Activated naive CD4-positive, alpha-beta T cell treated with anti-CD3 and anti-CD28 coated beads, Interleukin-2, amount 10 ng/mL, durations not matched to agents 7 days and 5 days (primary cell): ENCODE measurements at places on chromosomes 11 and 22.

DNA sequence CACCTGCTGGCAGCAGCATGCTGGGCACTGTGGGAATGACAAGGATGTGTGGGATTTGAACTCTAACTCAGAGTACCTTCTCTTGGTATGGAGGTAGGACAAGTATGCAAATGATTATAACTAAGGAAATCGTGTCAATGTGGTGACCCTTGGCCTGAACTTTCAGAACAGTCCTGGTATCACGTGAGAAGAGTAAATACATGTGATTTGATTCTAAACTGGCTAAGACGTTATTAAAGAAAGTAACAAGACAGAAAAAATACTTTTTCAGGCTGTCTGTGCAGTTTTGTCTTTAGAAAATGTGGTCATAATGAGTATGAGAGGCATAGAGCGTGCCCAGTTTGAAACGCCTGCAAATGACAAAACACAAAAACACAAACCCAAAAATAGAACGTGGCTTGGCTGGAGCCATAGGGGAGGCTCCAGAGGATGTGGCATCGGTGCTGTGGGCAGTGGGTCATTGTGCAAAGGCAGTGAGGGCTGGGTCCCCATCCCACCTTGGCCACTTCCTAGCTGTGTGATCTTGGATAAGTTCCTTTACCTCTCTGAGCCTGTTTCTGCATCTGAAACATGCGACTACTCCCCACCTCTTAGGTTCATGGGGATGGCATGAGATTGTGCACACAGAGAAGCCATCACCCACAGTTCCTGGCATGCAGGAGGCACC is 18.4 kb upstream of the IL2RB start:
- DNase-seq: peak; percentile 43

DNA sequence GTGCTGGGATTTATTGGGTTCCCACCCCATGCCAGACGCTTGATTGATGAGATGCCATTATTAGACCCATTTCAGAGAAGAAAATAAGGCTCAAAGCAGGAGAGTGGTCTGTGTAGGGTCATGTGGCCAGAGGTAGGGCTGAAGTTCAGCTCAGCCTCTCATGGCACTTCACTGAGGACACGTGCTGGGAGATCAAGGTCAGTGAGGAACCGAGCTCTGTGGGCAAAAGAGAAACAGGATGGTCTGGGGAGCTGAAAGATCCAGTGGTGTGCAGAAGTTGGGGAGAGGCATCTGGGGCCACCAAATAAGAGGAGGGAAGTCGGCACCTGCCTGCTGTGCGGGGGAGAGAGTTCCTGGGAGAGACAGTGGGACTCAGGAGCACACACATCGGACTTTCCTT is 19.6 kb downstream of the RHOD start:
- no peak for DNase-seq

- DNase-seq: no peak
These were observed 606 bp downstream of the DRG1 start for GRCh38 chr22:31400023-31400397.

DNA sequence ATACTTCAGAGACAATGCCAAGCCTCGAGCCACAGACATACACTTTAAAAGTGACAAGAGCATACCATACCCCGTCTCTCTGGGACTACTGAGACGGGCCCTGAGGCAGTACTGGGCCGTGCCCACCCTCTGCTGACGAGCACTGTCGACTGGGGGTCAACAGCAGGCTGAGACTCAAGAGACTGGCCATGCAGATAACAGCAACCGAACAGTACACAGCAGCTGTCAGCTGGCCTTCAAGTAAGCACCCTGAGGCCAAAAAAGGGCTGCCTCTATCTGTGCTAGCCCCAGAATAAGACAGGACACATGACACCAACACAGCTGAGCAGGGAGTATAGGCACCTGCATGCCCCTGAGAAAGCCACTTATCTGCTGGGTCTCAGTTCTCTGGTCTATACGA is 18.9 kb upstream of the TMEM121B start:
- DNase-seq: no peak

DNA sequence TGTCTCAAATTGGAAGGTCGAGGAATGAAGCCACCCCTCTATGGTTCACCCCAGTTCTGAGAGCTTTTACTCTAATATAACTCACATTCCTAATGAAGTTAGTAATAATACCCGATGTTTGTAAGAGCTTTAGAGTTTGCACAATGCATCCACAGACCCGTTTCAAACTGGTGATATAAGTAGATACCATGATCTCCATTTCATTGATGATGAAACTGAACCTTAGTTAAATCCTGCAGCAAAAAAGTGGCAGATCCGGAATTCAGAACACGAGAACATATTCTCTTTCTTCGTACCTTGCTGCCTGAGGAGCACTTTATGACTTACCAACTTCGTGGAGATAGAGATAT is 757 bp upstream of the RBFOX2 start:
- DNase-seq: no peak

- DNase-seq: no peak
These were observed 48.1 kb downstream of the DNHD1 start for GRCh38 chr11:6544921-6545850.

DNA sequence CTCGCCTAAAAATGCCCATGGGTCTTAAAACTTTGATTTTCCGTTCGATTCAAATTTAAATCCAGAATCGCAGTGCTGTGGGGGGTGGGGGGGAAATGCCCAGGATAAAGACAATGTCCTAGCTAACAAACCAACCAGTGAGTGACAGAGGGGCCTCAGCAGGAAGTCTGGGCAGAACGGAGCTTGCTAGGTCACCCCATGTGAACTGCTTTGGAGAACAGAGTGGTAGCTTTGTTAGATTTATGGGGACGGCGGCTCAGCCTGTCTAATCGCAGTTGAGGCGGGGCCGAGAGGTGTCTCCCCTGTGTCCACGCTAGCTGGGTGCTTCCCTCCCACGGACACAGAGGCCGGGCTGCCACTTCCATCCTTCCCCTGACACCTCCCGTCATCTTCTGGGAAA is 243.9 kb downstream of the CTTN start:
- no peak for DNase-seq

GRCh38 chr11:73461964-73462363 is 85.8 kb downstream of the RELT start:
- DNase-seq: no peak

- DNase-seq: no peak
These were observed 7.1 kb upstream of the RANBP1 start for GRCh38 chr22:20108757-20109230.

DNA sequence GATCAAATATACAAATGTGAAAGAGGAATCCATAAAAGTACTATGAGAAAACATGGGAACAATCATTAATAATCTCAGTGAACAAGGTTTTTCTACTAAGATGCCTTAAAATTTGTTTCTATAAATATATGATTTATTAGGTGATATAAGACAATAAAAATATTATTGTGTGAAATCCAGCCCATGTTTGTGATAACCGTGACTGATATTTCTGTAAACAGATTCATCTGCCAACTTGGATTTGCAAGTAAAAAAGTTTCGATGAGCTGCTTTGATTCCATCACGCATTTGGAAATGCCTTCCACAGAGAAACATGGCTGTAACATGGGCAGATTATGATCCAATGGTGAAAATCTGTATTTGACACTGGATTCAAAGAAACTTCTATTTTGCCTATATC is 157.8 kb downstream of the NXPE2 start:
- DNase-seq: no peak

- no peak for DNase-seq
These were observed 9.5 kb upstream of the OR5B12 start for GRCh38 chr11:58451585-58451984.

DNA sequence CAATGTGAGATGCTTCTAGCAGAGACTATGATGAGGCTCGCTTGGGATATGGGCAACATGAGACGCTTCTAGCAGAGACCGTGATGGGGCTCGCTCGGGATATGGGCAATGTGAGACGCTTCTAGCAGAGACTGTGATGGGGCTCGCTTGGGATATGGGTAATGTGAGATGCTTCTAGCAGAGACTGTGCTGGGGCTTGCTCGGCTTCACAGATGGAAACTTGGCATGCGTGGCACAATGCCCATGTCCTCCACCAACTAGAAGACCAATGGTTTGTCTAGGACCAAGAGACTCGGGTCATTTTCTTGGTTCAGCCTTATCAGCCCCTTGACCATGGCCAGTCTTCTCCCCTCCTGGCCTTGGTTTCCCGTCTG is 7.1 kb downstream of the MYEOV start:
- DNase-seq: no peak

DNA sequence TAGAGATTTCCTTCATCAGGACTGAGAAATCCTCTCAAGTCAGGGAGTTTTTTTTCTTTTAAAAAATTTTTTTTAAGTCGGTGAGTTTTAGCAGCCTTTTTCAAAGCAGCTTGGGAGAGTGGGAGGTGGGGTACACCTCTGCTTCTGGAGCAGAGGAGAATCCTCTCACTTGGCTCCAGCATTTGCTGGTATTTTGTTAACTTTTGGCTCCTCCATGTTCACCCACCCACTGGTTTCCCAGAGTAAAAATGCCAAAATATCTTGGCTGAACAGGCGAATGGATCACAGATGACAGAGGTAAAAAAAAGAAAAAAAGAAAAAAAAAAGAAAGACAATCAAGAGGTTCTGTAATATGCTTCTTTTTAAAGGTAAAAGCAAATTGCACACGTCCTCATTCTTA is 68.0 kb downstream of the GAB2 start:
- no peak for DNase-seq

DNA sequence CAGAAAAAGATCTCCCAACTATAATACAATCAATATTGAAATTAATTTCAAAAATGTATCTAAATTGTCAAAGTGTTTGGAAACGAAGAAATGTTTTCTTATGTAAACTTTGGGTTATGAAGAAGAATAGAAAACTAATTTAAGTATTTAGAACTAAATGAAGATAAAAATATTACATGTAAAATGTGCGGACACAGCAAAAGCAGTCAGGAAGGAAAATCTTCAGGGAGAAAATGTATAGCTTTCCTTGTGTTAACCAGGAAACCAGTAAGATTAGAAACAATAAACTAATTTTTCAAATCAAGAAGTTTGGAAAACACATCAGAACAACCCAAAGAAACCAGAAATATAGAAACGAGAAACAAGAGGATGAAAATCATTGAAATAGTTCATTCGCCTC is 466.5 kb downstream of the BRD1 start:
- no peak for DNase-seq
